ENCODE measurements at places on chromosomes 6 and 20.

GRCh38 chr6:42338744-42339222 lies 112.9 kb downstream of the TRERF1 start:
- no peak for DNase-seq

GRCh38 chr6:25922301-25922700 lies 8.2 kb downstream of the SLC17A2 start:
- DNase-seq = no peak

GRCh38 chr6:84498905-84499304 lies 265.5 kb downstream of the TBX18 start:
- DNase-seq = no peak

DNA sequence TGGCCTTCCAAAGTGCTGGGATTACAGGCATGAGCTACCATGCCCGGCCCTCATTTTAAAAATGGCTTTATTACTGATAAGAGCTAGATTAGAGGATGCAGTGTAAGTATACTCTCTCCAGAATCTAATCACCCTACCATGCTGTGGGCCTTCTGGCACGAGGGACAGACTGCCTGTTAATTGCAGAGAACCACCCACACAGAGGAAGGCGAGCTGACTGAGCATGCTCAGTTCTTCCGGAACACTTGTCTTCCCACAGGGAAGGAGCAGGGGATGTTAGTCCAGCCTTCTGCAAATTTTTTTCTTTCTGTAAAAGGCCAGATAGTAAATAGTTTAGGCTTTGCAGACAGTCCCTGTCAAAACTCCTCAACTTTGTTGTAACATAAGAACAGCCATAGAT lies 48.9 kb downstream of the ALDH5A1 start:
- no peak for DNase-seq

GRCh38 chr6:25237579-25237978 lies 41.6 kb upstream of the CARMIL1 start:
- DNase-seq = no peak

DNA sequence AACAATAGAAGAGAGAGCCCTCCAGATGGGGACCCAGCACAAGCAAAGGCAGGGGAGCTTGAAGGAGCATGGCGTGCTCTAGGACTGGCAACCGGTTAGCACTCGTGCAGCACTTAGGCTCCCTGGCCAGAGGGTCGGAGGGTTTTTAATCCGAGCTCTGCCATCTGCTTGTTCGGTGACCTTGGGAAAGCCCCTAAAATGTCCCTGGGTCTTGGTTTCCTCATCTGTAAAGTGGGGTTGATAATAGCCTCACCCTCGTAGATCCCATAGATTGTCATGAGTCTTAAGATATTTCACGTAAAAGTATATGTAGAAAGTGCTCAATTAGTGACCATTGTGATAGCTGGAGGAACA lies 16.6 kb upstream of the HCK start:
- no peak for DNase-seq

DNA sequence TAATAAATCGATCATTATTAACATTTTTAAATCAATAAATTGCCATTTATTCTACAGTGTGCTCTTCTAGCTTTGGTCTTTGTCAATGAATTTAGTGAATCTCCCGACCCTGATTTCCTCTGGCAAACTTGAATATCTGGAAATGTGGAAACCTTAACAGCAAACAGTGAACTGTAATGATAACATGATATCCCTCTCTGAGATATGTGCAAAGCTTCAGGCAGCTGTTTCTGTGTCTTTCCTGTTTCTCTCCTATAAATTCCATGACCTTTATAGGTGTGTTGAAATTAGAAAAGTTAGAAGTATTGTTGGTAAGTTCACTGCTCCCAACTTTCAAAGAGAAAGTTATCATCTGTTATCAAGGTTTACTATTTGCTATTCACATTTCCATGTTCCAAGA lies 218.8 kb upstream of the RNF217 start:
- no peak for DNase-seq

DNA sequence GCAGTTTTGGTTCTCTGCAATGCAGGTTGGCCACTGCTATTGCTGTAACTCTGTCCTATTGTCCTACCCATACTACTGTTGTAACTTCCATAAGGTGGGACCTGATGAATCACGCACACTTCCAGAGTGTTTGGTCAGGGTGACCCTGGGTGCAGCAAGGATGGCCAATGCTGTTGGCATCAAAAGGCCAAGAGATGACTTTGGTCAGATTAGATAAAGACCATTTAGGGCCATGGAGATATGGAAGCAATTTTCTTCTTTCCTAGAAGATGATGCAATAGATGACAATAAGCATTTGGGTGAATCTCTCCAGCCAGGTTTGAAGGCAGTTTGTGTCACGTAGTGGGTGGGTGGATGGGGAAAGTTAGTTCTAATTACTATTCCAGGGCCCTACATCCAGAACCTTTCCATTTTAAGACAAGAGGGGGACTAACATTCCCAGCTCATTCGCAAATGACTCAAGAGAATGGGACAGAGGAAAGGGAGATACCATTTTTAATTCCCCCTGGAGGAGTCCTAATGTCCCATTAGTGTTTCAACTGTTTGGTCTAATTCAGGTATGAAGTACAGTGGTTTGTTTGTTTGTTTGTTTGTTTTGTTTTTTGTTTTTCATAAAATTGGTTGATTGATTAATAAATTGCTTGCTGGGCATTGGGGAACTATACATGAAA lies 35.6 kb downstream of the KLHL31 start:
- no peak for DNase-seq

- DNase-seq = no peak
These were observed 264.8 kb downstream of the RNGTT start for GRCh38 chr6:88698661-88699060.

DNA sequence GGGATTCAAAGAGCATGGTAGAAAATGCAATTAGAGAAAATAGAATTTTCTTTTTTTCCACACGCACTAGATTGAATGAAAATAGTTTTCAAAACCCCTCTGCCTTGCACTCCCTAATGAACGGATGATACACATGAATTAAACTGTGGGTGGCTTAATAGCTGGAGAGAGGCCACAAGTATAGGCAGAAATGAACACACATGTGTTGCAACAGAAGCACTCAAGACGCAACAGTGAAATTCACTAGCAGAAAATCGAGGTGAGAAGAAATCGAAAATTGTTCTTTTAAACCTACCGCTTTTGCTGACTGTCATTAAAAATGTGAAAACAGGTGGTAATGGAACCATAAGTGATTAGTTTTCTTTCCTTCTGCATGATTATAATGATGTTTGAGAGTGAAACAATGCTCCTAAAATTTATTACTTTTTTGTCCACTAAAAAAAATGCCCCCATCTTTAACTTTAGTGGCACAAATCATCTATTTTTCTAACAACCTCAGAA lies 80.1 kb upstream of the SHLD1 start:
- DNase-seq = no peak

DNA sequence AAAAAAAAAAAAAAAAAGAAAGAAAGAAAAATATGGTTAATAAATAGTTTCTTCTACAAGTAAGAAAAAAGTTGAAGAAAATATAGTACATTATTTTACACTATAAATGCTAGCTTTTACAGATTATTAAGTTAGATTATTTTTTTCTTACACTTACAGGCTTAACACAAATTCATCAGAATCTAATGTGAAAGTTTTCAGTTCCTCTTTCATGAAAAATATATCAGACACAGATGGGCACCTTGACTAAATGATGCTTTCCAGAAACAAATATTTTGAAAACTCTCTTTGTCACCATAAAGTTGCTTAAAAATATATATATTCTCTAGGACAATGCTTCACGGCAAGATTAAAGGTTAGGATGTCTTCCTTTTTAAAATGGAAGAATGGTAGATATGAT lies 321.8 kb upstream of the HSF2 start:
- no peak for DNase-seq

DNA sequence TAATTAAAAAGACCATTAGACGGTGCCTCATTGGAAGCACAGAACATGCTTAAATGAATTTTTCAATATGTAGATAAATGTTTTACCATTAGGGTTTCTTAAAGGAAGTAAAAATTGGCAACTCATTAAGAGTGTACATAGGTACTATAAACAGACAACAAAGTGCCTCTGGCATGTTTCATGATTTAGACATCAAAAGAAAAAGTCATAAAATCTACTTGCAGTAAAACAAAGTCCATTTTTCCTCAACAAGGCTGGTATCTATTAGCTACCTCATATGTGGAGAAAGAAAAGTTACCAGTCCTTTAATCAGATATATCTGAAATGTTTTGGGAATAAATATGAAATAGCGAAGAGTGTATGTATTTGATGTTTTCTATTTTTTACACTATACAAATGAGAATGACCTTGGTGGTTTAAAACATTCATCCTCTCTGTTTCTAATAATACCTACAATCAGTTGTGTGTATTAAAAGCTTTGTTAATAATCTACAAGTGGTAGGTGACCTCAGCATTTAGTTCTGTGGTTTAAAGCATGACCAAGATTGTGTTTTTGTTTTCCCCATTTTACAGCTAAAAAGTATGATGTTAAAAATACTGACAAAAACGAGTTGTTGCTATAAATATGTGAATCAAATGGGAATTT lies 87.5 kb downstream of the HDGFL1 start:
- no peak for DNase-seq

- DNase-seq = no peak
These were observed 25.2 kb downstream of the RFPL4B start for GRCh38 chr6:112372226-112372806.

DNA sequence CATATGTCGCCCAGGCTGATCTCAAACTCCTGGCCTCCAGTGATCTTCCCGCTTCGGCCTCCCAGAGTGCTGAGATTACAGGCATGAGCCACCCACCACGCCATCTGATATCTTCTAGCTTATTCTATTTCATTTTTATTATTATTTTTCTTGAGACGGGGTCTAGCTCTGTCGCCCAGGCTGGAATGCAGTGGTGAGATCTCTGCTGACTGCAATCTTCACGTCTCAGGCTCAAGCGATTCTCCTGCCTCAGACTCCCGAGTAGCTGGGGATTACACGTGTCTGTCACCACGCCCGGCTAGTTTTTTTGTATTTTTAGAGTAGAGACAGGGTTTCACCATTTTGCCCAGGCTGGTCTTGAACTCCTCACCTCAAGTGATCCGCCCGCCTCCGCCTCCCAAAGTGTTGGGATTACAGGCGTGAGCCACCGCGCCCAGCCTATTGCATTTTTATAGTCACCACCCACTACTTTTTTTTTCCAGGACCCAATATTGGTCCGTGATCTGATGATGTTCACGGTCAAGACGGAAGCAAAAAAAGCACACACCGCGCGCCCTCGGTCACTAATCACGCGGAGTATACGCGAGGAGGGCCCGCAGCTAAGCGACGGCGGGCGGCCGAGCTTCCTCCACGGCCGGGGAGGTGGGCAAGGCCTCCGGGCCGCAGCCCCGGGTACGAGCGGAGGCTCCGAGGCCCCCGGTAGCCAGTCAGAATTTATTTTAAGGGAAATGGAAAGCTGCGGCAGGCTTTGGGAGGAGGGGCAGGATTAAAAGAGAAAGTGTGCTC lies 1.1 kb upstream of the LSM14B start:
- no peak for DNase-seq

- DNase-seq = no peak
These were observed 166.8 kb upstream of the CARMIL1 start for GRCh38 chr6:25112322-25112773.

DNA sequence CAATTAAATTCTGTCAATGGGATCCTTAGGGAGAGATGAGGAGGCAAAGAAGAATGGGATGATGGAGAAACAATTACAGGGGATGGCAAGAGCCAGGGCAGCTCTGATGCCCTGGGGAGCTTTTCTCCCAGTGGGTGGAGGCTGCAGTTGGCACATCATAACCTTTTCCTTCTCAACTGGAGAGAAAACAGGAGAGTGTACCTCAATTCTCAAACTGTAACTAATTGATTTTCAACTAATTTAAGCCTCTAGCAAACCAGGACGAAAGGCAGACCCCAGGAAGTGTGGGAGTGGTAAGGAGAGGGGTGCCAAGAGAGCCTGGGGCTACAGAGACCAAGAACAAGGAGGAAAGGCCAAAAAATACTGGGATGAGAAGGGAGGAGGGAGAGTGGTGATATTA lies 5.7 kb downstream of the BMP5 start:
- DNase-seq = no peak

DNA sequence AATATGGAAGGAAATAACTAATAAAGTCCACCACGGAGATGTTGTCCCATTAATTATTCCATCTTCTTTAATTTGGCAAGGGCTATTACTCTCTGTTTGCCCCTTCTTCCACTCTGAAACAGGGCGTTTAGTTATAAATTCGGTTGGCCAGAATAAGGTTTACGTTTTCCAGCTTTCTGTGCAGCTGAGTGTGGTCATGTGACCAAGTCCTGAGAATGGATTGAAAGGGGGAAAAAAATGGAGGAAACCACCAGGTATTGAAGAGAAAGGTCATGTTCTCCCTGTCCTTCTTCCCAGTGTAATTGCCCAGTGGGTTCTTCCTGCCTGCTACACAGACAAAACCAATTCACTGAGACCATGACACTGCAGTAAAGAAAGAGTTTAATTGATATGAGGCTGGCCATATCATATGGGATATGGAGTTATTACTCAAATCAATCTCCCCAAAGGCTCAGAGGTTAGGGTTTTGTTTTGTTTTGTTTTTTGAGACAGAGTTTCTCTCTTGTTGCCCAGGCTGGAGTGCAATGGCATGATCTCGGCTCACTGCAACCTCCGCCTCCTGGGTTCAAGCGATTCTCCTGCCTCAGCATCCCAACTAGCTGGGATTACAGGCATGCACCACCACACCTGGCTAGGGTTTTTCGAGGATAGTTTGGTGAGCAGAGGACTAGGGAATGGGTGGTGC lies 14.3 kb upstream of the TBC1D22B start:
- DNase-seq = no peak

DNA sequence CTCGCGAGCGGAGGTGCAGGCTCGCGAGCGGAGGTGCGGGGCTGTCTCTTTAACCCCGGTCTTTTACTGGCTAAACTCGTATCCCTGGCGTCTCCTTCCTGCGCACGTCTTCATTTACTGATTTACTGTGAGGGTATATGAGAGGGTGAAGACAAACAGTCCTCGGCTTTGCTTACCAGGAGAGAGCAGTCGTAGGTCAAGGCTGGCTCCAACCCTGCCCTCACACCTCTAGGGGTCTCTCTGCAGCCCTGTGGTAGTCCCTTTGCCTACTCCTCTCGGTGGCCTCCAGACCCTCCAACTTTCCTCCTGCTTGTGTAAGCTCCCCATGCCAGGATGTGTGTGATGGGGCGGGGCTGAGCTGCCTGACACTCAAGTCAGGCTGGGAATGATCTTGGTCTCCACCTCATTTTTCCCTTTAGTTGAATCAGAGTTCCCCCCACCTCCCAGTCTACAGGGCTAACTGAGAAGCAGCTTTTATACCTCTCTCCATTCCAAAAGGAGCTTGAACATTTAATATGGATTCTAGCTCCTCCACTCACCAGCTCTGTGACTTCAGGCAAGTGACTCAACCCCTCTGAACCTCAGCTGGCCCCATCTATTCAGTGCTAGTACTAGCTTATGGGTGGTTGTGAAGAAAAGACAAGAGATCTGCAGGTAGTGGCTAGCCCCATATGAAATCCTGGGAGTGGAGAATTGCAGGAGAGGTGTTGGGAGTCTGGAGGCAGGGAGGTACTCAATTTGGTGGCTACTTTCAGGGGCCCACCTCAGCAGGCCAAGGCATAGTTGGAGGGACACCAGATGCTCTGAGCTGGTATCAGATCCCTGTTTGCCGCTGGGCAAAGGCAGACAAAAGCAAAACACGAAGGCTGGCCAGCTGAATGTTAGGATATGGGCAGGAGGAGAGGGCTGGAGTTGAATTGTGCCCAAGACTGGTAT lies 902 bp downstream of the SLC29A1 start:
- DNase-seq = no peak

- no peak for DNase-seq
These were observed 29.7 kb downstream of the ERGIC3 start for GRCh38 chr20:35571555-35571954.
